ENCODE measurements at places on chromosomes 5 and 9.

- DNase-seq = no peak
These were observed 42.3 kb upstream of the SMAD5 start for GRCh38 chr5:136090319-136090718.

DNA sequence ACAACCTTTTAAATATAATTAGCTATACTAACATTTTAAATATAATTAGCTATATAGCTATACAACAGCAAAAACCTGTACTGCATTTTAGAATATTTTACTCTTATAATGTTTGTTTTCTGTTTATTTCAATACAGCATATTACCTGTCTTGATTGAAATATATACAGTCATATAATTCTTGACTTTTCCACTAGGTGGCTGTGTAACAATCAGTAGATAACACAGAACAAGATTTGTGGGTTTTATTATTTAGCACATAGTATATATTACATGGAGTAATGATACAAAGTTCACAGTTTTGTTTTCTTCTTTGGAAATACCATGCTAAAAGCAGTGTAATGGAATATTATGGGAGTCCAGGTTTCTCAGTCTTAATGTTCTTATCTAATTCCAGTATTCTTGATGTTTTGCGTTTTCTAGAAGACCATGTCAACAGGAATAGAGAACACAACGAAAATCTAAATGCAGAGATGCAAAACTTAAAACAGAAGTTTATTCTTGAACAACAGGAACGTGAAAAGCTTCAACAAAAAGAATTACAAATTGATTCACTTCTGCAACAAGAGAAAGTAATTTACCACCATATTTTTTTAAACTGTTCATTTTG lies 13.3 kb downstream of the HMMR start:
- DNase-seq = no peak

DNA sequence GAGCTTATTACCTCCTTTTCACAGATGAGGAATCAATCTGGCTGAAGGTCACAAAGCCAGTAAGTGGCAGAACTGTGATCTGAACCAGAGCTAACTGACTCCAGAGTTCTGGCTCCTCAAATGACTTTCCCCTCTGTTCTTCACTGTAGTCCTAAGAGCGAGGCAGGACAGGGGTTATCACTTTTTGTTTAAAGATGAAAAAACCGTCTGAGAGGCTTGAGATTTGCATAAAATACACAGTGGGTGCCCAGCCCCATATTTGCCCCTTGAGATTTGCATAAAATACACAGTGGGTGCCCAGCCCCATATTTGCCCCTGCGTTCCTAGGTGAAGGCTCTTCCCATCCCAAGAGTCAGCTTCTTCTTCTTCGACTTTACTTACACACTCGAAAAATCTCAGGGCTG lies 667 bp downstream of the FBXO10 start:
- no peak for DNase-seq

- DNase-seq = no peak
These were observed 78.1 kb upstream of the DIRAS2 start for GRCh38 chr9:90720621-90721265.

- DNase-seq = no peak
These were observed 198.7 kb upstream of the MPDZ start for GRCh38 chr9:13478160-13478559.

GRCh38 chr9:135847833-135848232 lies 59.5 kb downstream of the CAMSAP1 start:
- no peak for DNase-seq

- DNase-seq = no peak
These were observed 12.3 kb downstream of the TIGD6 start for GRCh38 chr5:149988126-149988525.

GRCh38 chr5:87570366-87570765 lies 157.6 kb upstream of the CCNH start:
- DNase-seq = no peak

DNA sequence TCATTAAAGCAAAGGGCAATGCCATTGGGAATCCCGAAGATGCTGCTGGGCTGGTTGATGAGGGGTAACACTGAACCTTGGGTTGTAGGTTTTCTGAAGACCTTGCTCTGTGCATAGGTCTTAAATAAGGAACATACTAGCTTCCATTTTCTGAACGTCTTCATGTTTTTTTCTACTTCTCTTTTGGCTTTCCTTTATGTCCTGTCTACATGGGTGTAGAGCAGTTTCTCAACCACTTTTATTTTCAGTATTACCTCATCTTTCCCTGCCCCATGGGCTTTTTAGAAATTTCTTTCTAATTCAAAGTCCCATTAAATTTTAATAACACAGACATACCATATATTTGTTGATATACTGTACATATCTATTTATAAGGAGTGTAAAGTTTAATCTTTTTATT lies at the start of gene IFNA14:
IFNA14 (minus strand) TSS at position 95 of the 400 bp plus-strand sequence; CDS start at position 25, 70 bp downstream.
- DNase-seq = no peak

GRCh38 chr5:154397652-154398406 lies 48.0 kb upstream of the SAP30L start:
- peak; percentile 50 for DNase-seq

GRCh38 chr9:122191584-122191983 lies 31.9 kb downstream of the MORN5 start:
- no peak for DNase-seq

DNA sequence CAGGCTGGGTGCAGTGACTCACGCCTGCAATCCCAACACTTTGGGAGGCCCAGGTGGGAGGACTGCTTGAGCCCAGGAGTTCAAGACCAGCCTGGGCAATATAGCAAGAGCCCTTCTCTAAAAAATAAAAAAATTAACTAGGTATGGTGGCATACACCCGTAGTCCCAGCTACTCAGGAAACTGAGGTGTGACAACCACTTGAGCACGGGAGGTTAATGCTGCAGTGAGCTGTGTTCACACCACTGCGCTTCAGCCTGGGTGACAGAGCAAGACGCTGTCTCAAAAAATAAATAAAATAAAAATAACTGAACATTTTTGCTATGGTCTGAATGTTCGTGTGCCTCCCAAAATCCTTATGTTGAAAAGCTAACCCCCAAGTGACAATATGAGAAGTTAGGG lies 24.5 kb downstream of the AGTPBP1 start:
- DNase-seq = no peak

- DNase-seq = no peak
These were observed 22.5 kb downstream of the APBA1 start for GRCh38 chr9:69649566-69650250.

GRCh38 chr9:127796225-127796813 lies 6.4 kb upstream of the FPGS start:
- DNase-seq = peak; percentile 63

GRCh38 chr5:123455640-123456039 lies 32.4 kb upstream of the CEP120 start:
- no peak for DNase-seq

DNA sequence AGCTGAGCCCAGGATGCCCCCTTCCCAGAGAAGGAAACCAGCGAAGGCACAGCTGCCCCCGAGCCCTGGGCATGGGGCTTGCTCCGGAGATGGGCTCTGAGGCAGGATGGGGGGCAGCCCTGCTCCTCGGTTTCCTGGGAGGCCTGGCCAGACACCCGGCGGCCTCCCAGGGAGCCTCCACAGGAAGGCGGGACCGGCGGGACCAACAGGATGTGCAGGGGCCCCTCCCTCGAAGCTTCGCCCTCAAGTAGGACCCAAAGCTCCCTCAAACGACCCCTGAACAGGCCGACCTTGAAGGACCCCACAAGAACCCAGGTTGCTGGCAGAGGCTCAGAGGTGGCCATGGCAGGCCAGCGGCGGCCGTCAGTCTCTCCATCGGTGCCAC lies 11.7 kb downstream of the EXD3 start:
- no peak for DNase-seq
